Globus pallidus (tissue), 1 donor: ENCODE measurements at places on chromosomes 16 and 17.
A peak's percentile ranks its signal among the peaks of the same experiment; 100 is the strongest.

DNA sequence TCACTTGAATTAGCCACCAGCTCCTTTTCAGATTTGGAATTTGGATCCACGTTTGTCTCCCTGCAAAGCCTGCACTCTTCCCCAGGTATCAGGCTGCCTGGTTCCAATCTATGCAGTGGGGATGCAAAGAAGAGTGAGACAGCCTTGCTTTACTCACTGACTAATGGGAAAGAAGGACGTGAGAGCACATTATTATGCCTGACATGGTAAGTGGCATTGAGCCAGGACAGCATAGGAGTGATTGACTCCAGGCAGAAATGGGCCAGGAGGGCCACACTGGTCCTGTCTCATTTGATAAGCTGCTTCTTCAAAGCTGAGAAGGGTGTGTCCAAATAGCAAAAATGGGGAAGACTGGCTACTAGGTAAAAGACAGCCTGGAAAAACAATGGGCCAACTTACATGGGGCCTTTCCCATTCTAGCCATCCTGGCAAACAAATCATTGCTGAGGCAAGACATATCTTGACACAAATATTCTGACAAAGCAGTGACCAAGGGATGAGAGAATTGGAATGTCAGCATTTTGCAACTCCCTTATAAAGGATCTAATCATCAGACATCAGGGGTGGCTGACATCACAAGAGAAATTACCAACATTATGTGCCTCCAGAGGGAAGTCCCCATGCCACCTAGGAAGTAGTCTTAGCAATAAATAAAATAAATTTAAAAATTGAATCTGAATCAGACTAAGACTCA is 38.6 kb downstream of the CDH11 start:
- no peak for DNase-seq

GRCh38 chr17:45123930-45124796 is 8.2 kb downstream of the PLCD3 start:
- DNase-seq: no peak

GRCh38 chr17:57357830-57358430 is 101.6 kb downstream of the MSI2 start:
- DNase-seq: no peak

GRCh38 chr17:45101546-45101882 is 30.8 kb downstream of the PLCD3 start:
- DNase-seq: no peak

GRCh38 chr17:43359469-43360110 is 39.2 kb upstream of the ARL4D start:
- DNase-seq: no peak

GRCh38 chr17:14460516-14461226 is 159.8 kb downstream of the HS3ST3B1 start:
- no peak for DNase-seq

DNA sequence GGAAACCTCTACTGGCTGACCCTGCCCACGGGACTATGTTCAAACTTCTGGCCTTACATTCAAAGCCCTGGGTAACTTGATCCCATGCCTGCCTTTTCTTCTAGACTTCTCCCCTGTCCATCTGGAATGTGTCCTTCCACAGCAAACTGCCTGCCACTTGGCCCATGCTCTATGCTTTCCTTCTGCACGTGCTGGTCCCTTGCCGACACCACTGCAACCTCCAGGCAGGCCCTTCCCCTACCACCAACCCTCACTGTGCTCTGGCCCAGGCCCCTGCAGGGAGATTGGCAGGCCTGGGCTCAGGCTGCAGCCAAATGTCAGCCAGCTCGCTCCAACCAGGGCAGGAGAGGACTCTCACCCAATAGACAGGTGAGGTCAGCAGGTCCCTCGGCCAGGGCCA is 11.0 kb downstream of the HSD11B2 start:
- no peak for DNase-seq

- DNase-seq: no peak
Observed at GRCh38 chr17:19357351-19357750, 5.2 kb downstream of the B9D1 start.

DNA sequence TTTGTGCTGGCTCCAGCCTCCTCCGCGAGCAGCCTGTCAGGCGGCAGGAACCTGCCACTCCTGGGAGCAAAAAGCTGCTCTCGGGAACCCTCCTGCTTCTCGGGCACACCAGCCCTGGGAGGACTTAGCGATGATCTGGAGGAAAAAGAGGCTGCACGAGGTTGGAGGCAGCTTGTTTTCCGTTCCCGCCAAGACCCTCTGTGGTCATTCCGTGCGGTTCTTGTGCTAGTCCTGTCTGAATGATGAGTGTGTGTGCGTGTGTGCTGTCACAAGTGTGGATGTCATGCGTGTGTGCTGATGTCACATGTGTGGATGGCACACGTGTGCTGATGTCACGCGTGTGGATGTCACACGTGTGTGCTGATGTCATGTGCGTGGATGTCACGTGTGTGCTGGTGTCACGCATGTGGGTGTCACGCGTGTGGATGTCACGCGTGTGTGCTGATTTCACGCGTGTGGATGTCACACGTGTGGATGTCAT is 150.0 kb downstream of the NPIPB11 start:
- DNase-seq: no peak

GRCh38 chr17:48718761-48719641 is 3.3 kb downstream of the PRAC1 start:
- DNase-seq: no peak

- no peak for DNase-seq
Observed at GRCh38 chr17:45123076-45123770, 9.1 kb downstream of the PLCD3 start.

GRCh38 chr16:86219655-86220445 is 290.5 kb upstream of the FOXF1 start:
- no peak for DNase-seq

DNA sequence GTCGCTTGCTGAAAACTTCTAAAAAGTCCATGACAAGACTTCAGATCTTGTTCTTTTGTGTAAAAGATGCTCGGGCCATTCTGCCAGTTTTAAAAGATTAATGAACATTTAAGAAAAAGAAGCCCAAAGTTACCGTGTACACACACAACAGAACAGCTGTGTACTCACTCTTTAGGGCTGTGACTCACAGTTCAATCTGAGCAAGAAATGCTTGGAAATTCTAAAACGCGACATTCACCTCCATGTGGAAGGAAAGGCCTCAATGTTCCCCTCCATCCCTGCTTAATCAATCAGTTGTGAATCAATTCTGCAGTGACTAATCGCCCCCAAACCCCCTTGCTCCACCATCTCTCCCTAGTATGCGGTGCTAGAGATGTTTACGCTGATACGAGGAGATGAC is 609.9 kb upstream of the SALL1 start:
- DNase-seq: no peak

- DNase-seq: no peak
Observed at GRCh38 chr17:80466188-80466705, 10.2 kb downstream of the NPTX1 start.

DNA sequence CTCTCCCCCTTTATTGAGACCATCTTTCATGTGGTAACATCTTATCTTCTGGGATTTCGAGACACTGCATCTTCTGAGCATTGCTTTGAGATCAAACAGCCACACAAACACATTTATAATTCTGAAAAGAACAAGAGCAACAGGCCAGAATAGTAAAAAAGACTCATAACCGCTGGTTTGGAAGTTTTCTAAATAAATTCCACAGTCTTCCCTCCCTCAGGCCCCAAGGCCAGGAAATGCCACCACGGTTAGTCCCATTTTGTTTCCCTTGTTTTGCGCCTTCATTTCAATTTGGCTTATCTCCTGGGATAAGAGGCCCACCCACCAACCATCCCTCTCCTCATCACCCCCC is 25.3 kb downstream of the LITAF start:
- no peak for DNase-seq

DNA sequence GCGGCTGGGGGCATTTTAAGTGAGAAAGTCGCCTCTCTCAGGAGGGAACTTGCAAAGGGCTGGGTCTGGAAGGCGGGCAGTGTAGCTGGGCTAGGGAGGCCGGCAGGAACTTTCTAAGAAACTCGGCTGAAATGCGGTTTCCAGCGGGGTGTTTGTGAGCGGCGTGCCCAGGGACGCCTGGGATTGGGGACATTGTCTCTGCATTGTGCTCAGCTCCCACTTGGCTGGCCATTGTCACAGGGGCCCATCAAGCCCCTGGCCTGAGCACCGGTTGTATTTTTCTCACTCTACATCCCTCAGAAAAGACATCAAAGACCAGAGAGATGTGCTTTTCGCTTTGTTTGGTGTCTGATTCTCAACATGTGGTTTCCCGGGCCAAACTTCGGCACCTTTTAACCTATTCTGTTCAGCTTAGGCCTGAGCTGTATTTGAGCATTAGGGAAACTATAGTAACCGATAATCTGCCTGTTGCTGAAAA is 291.1 kb upstream of the IRX3 start:
- DNase-seq: no peak

GRCh38 chr16:56047307-56048234 is 143.7 kb upstream of the GNAO1 start:
- DNase-seq: peak; percentile 10

DNA sequence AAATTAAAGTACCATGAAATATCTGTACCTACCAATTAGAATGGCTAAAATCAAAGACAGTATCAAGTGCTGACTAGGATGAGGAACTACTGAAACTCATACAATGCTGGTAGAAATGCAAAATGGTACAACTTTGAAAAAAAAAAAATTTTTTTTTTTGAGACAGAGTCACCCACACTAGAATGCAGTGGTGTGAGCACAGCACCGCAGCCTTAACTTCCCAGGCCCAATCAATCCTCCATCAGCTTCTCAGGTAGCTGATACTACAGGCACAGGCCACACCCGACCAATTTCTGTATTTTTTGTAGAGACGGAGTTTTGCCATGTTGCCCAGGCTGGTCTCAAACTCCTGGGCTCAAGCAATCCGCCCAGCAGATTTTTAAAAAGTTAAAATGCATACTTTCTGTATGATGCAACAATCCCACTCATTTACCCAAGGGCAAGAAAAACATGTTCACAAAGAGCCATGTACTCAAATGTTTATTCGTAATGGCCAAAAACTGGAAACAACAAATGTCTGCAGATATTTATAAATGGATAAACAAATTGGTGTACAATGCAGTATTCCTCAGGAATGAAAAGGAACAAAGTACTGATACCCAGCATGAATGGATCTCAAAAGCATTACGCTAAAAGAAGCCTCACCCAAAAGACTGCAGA is 8.7 kb downstream of the SMURF2 start:
- no peak for DNase-seq

GRCh38 chr17:2019723-2020122 is 5.4 kb downstream of the RTN4RL1 start:
- no peak for DNase-seq

DNA sequence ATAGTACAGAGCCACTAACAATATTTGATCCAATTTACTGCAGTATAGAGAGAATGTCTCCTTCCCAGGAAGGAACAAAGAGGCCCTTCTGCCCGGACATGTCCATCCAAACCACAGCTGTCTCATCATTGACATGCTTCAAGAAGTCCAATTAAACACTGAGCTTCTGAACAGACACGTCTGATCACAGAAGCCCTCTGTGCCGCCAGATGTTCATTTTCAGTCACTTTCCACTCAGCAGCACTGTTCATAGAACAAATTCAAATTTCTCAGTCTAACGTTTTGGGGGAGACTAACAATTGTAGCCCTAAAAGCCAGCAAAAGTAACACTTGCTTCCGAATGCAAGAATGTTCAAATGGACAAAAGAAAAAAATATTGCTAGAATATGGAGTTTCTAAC is 15.3 kb downstream of the ZC3H7A start:
- DNase-seq: peak; percentile 88

DNA sequence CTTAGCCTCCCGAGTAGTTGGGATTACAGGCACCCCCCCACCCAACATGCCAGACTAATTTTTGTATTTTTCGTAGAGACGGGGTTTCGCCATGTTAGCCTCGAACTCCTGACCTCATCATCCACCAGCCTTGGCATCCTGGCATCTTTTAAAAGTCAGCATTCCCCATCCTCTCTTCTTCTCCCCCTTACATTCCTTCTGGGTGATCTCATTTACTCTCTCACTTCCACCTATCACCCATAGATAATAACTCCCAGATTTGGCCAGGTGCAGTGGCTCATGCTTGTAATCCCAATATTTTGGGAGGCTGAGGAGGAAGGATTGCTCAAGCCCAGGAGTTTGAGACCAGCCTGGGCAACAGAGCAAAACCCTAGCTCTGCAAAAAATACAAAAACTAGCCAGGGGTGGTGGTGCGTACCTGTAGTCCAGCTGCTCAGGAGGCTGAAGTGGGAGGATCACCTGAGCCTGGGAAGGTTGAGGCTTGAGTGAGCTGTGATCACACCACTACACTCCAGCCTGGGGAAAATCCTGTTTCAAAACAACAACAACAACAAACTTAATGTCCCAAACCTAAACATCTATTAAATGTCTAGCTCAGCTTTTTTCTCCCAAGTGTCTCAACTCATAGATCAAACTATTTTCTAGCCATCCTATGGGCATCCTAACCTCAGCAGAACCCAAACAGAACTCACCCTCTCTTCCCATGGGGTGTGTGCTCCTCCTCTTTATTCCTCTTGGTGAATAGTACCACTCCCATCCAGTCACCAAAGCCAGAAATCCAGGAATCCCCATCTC is 16.1 kb upstream of the SSTR2 start:
- DNase-seq: no peak

GRCh38 chr17:40158438-40159013 is 18.2 kb downstream of the CASC3 start:
- DNase-seq: no peak

DNA sequence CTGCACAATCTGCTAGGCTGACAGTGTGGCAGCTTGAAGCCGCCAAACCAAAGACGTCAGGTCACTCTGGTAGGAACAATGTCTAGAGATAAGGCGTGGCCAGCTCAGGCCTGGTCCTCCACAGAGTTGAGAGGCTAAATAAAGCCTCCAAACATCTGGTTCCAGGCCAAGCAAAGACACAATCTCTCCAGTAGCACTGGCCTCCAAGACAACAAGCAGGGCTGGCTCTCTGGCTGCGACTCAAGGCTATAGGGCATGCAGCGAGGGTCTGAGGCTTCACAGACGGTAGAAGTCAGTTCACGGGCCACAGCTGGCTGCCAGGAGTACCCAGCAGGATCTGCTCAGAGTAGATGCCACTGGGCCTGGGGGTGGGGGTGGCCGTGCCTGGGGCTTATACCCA is 75.6 kb downstream of the ABR start:
- no peak for DNase-seq

- no peak for DNase-seq
Observed at GRCh38 chr16:66454751-66455150, 27.7 kb downstream of the BEAN1 start.

GRCh38 chr17:72816406-72816805 is 276.1 kb downstream of the SLC39A11 start:
- DNase-seq: no peak
